Aorta (tissue), 5 donors: ENCODE measurements at places on chromosomes 5 and 9. TPM values are rescaled to one million over a fixed set of nuclear protein-coding genes. Genes with fewer than 3 reads are reported as not detected.

NIM1K gene
- total RNA-seq: 0.58 TPM

FUT7 gene
- 0.27 TPM for total RNA-seq

GCNT4 gene
- 5.6 TPM for total RNA-seq

COL15A1 gene
- total RNA-seq: 53.3 TPM

DNA sequence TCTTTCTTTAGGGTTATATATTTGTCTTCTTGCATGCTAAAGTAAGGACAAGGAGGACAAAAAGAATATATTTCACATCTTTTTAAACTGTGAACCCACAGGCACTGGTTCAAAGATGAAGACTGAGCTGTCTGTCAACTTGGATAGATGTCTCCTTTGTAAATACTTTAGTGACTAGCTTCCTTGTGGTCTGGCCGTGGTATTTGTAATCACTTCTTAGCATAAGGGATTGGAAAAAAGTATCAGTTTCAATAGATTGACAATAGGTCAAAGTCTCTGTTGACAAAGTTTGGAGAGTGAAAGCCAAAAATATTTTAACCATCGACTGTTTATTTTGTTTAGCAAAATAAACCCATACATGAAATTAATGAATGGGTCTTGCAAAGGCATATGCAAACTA lies 91.4 kb downstream of the TMEM167A start:
- no peak for DNase-seq

- DNase-seq: no peak
Measured at GRCh38 chr5:115842089-115842935, 577 bp downstream of the AP3S1 start.

DNA sequence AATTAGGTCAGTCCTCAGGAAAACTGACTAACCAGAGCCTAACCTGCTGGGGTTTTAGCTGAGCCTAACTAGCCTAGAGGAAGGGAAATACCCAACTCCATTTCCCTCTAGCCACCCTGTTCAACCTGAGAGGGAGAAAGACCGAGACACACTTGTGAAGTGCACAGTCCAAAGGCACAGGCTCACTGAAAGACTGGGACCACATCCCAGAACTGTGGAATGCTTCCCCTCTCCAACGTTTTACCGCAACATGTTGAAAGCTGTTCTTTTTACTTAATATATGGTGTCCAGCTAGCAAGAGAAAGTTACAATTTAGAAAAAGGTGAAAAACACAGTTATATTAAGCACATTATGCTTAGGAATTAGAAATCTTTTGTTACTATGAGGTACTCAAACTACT lies 76.8 kb upstream of the SIMC1 start:
- DNase-seq: no peak

- no peak for DNase-seq
Measured at GRCh38 chr5:11105696-11106095, 344.7 kb upstream of the DAP start.

DNA sequence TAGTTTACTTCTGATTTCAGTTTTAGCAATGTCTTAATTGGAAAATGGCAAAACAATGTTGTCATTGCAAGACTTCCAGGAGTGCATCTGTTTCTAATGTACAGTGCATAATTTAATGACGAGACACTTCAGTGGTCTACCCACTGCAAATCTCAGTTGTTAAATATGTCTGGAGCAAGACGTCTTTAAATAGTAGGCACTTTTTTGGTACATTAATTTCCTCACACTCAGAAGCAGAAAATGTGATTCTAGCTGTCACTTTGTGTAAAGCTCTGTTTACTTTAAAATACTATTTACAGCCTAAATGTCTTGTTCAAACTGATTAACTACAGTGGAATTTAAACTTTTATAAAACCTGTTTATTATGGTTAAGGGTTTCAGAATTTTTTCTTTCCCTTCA lies 815.5 kb downstream of the TLE1 start:
- DNase-seq: no peak

- DNase-seq: no peak
Measured at GRCh38 chr5:84274585-84275468, 109.9 kb downstream of the EDIL3 start.

- no peak for DNase-seq
Measured at GRCh38 chr5:35194635-35195471, 35.4 kb downstream of the PRLR start.

- DNase-seq: no peak
Measured at GRCh38 chr9:16869131-16869881, 1.2 kb downstream of the BNC2 start.
